ENCODE measurements at places on chromosomes 6 and 20.

DNA sequence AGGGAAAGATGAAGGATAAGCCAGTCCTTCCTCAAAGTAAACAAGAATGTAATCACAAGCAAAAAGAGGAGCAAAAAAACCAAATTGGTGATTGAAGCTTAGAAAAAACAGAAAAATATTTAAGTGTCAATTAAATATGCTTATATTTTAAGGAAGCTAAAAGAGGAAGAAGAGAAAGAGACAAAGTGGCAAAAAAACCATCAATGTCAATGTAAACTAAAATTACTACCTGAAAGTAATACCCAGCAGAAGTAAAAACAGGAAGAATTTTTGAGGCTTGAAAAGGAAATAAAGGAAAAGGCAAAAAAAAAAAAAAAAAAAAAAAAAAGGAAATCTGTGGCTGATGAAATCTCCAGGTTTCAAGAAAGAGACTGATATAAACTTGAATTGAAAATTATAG is 36.2 kb upstream of the OGFRL1 start:
- no peak for DNase-seq

DNA sequence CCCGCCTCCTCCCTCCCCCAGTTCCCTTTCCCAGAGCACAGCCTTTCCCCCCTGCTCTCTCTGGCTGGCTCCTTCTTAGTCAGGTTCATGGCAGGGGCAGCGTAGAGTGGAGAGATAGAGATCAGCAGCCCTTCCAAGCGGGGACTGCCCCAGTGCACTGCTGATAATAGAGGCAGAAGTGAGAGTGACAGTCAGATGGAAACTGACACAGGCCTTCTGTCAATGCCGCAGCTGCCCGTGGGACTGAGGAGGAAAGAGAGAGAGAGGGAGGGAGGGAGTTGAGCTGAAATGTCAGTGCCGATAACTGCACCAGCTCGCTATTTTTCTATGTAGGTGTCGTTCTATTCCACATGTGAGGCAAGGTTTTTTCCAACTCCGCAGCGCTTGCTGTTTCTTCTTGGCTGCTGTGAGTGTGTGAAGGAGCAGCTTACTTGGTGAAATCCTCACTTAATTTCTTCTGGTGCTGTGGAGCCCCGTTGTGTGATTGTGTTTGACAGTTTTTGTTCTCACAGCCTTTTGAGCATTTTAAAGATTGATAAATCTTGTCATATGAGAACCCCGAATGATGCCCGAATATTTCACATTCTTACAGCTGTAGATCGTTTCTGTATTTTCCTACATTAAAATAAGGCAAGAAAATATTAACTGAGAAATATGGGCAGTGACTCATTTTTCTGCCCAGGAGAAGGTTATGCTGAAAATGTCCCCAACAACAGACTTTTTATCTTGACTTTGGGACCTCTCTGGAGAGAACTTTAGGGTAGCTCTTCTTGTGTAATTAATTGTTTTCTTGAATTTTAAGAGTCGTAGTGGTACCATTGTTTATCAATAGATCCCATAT is 386.4 kb upstream of the MMS22L start:
- DNase-seq = peak; percentile 20

- peak; percentile 20 for DNase-seq
Measured at GRCh38 chr6:72260489-72260888, 361.4 kb upstream of the KCNQ5 start.

DNA sequence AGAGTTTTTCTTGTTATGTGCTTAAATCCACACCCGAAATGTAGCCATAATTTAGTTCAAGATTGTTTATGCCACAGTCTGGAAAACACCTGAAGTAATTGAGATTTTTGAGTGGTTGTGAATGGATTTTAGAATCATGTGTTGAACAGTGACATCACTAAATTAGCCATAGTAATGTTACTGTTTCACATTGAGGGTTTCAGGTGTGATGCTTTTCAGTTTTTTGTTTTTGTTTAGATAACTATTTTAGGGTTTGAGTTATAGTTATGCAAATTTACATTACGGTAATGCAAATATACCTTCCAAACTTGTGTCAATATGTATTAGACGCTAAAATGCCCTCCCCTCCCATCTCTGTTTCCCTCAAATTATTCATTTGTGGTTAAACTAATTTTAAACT is 22.9 kb downstream of the QKI start:
- DNase-seq = no peak

- DNase-seq = no peak
Measured at GRCh38 chr6:50924758-50925157, 106.1 kb downstream of the TFAP2B start.

- peak; percentile 18 for DNase-seq
Measured at GRCh38 chr20:36950414-36951197, 902 bp downstream of the SAMHD1 start.

GRCh38 chr20:17533396-17533795 is 2.2 kb upstream of the BFSP1 start:
- peak; percentile 65 for DNase-seq

GRCh38 chr6:16391451-16391912 is 153.1 kb downstream of the GMPR start:
- no peak for DNase-seq

- DNase-seq = peak; percentile 66
Measured at GRCh38 chr6:130752267-130752666, 74.9 kb upstream of the SMLR1 start.

DNA sequence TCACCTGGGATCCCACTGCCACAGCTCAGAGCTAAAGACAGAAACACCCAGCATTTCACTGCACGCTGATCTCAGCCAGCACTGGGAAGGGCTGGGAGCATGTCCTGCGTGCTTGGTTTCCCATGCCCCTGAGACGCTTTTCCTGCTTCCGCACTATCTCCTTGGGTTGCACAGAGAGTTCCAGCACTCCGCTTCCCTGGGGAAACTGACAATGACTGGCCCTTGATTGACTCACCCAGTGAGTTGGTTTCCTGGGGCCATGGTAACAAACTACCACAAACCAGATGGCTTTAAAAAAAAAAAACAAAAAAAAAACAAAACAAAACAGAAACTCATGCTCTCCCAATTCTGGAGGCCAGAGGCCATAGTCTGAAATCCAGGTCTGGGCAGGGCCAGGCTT is 14.8 kb upstream of the MAS1L start:
- no peak for DNase-seq

DNA sequence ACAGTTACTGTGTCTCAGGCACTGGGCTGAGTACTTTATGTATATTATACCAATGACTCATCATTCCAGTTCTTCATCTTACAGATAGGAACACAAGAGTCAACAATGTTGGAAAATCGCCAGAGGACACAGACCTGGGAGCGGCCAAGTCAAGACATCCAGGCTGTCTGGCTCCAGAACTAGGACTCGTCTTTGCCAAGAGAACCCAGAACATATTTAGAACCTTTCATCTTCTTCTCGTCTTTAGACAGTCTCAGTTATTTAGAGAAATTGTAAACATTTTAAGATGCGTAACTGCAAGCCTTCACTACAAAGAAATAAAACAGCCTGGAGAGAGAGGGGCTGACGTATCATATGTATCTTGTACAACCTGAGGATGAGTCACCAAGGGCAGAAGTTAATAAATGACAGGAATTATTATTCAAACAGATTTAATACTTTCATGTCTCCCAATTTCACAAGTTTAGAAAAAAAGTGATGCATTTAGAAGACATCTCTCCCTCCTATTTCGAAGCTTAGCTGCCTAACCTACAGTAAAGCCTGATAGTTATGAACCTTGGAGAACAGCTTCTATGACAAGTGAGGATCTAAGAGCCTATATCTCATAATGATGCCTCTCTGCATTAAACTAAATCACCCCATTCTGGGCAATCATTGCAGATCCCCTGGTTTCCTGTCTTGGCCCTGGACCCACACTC is 43.4 kb downstream of the SLC22A3 start:
- DNase-seq = peak; percentile 32

- peak; percentile 84 for DNase-seq
Measured at GRCh38 chr20:17747431-17747846, 47.7 kb downstream of the BANF2 start.

DNA sequence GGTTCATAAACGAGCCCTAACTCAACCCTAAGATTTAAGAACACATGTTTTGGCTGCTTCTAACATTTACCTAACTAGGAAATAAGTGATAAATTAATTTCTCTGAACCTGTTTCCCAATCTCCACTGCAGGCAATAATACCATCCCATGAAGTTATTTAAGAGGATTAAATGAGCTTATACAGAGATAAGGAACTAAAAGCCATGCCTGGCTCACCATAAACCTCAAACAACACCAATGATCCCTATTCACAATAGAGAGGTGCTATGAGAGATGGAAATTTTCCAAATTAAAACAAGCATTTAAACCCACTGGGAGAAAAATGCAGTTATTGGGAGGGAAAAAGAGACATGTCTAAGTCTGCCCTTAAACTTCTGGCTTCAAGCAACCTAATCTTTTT is 33.9 kb upstream of the KLHL31 start:
- no peak for DNase-seq

DNA sequence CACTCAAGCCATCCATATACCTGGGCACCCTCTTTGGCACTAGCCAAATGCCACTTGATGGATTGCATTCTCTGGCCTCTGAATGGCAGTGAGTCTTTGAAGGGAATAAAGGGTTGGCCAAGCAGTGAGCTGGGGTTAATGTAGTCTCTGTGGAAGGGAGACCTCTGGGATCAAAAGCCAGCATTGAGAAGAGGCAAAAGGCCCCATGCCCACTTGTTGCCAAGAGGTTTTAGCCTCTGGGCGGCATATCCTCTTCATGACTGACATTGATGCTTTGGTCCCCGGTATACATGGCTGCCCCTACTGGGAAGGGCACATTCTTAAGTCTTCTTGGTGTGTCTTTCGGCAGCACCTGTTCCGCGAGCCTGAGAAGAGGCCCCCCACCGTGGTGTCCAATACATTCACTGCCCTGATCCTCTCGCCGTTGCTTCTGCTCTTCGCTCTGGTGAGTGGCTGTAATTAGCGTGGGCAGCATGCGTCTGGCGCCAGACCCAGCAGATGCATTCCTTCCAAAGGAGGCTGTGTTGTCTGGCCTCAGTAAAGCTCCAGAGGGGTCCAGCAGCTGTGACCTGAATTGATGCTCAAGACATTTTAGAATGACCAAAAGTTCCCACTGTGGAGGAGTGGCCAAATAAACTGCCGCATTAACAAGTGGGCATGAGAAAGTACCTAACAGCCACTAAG is 29.5 kb downstream of the GHRH start:
- no peak for DNase-seq

GRCh38 chr6:97195117-97195516 is 87.9 kb downstream of the MMS22L start:
- peak; percentile 44 for DNase-seq

DNA sequence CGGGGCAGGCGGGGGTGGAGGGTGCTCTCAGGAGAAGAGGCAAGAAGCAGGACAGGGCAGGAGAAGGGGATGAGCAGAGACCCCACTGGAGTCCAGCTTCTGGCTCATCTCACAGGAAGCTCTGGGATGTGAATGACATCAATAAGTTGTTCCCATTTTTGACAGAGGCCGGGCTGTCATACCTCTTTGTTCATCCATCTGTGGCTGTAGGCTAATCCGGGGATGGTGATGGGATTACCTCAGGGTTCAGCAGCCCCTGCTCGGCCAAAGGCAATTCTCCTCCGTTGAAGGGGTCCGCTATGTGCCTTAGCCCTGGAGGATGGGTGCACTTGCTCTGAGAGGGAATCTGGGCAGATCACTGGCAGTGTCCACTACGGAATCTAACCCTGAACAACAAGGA is 3.3 kb upstream of the TMC2 start:
- no peak for DNase-seq

DNA sequence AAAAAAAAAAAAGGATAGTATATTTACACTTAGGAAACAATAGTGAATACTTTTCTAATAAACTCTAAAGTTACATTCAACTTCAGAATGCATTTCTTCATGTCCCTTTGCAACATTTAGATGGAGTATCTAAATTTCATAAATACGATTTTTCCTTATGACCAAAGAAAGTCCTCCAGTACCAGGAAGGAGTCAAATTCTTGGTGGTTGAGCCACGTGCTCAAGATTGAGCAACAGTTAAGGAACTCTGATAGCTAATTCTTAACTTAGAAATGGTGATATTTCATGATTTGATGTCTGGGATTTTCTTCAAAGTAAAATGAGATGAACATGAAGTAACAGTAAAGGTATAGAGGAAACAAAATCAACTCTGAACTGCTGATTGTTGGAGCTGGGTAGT is 92.7 kb downstream of the SASH1 start:
- peak; percentile 42 for DNase-seq

- peak; percentile 79 for DNase-seq
Measured at GRCh38 chr6:163338671-163339405, 75.7 kb upstream of the QKI start.

DNA sequence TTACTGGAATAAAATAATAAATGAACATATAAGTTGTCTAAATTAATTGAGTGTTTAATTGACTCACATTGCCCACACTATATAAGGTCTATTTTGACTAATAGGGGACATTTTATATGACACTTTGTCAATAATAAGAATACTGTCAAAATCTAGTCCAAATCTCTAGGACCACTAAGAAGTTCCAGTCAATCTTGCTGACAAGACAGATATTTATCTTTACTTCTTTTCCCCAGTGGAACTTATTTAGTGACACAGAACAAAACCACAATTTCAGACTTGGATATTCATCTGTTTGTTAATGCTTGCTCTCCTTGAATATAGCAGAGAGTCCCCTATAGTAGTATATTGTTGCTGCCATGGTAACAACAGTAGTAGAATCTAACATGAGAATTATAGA is 954.6 kb upstream of the MANEA start:
- no peak for DNase-seq

DNA sequence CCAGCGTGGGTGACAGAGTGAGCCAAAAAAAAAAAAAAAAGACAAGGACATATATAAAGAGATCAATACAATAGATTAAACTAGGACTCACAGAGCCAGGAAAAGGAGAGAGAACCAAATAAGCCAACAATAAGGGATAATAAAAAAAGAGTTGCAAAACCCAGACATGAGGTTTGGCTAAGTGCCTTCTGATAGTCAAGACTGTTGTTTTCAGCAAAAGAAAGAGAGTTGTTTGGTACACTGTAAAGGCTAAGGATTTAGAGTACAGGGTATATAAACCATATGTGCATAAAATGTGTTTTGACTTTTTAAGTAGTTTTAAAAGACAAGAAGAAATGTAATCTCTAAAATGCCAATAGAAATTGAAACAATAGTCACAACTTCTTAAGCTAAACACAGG is 42.8 kb downstream of the RPF2 start:
- DNase-seq = no peak

DNA sequence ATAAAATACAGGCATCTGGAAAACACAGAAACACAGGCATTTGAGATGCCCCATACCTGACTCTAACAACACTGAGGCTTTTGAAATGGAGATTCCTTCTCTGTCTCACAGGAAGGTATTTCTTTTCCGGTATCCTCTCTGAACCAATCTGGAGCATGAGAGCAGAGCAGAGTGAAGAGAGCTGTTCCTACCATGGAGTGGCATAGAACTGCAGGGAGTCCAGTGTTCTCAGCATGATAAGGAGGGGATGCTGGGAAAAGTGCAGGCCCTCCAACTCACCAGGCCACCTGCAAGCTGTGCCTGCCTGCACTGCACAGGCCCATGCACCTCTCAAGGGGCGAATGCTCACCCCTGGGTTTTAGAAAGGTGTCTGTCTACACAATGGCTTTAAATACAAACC is 89.2 kb downstream of the FOXA2 start:
- DNase-seq = no peak
